ENCODE measurements at places on chromosomes 11 and 22. TPM values are rescaled to one million over a fixed set of nuclear protein-coding genes. Genes with fewer than 3 reads are reported as not detected.

GRCh38 chr11:15276621-15277020 lies 161.9 kb downstream of the INSC start:
- no peak for DNase-seq

DNA sequence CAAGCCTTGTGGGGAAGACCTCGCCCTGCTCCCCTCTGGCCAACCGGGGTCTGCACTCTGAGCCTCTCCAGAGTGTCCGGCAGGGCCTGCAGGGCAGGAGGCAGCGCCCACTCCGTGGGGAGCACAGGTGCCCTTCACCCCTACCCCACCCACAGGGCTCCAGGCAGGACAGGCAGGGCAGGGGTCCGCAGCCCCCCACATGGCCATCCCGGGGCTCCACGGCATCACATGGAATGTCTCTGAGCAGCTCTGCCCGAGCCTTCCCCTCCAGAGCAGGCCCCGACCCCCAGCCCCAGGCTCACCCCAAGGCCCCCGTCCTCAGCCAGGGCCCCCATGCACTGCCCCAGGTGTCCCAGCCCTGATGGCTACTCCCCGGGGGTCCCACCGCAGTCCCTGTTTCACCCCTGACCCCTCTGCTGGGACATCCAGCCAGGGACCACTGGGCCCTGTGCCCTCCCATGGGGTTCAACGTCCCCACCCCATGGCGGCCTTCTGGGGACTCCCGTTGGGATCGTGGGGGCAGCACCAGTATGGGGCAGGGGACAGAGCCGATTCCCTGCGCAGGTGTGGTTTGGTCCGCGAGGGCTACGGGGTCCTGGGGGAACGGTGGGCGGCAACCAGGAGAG lies 77.7 kb downstream of the BRD1 start:
- DNase-seq: no peak

GRCh38 chr11:127490896-127491295 lies 490.3 kb upstream of the KIRREL3 start:
- DNase-seq: no peak

GRCh38 chr11:100575860-100576717 lies 111.0 kb upstream of the ARHGAP42 start:
- DNase-seq: no peak

DNA sequence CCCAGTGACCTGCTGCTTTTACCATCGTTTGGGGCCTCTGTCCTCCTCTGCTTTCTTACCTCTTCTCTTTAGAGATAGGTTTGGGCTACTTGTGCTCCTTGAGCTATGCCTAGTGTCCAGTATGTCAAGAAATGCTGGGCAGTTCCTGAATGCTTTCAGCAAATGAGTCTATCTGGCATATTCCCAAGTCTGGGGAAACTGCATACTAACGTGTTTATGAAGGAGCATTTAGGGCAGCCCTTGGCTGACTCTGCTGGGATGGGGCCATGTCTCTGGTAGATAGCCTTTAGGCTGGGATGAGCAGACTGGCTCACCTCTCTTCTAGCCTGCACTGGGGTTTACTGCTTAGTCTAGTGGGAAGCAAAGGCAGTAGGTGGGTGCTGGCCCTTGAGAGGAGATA lies 43.7 kb upstream of the SUSD2 start:
- no peak for DNase-seq

GRCh38 chr11:27357250-27357649 lies 5.8 kb downstream of the CCDC34 start:
- no peak for DNase-seq

GRCh38 chr11:45250035-45250718 lies 36.0 kb downstream of the SYT13 start:
- DNase-seq: no peak

- no peak for DNase-seq
These were observed 29.4 kb upstream of the CTTN start for GRCh38 chr11:70368961-70369360.

GRCh38 chr22:38774496-38775166 lies 18.8 kb upstream of the SUN2 start:
- no peak for DNase-seq

- no peak for DNase-seq
These were observed 140.2 kb upstream of the SESN3 start for GRCh38 chr11:95371153-95371552.

GRCh38 chr11:118319337-118319707 lies 14.8 kb downstream of the CD3E start:
- no peak for DNase-seq

DNA sequence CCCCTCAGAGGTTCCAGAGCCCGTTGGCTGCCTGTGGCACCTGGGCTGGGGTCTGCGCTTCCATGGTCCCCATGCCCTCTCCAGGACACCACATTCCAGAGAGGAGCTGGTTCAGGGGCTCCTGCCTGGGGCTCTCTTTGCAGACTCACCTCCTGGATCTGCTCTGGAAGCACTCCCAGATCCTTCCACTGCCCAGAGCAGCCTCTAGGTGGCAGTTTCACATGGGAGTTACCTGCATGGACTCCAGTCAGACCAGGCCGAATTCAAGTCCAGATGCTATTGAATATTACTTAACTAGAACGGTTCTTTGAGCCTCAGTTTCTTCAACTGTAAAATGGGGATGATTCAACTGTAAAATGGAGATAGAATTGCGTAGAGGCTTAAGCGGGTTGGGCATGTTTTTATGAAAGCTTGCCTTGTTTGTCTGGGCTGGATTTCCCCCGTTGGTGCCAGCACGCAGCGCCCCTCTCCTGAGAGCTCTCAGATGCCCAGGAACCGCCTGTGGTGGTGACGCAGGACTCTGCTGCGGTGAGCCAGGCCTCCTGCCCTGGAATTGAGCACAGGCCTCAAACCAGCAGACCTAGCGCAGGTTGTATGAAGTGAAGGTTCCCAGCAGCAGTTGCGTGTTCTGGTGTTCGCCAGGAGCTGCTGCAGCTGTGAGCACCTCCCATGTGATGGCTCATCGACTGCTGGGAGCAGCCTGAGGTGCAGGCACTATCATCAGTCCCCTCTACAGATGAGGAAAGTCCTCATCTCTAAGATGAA lies 44.2 kb downstream of the LMO1 start:
- DNase-seq: peak; percentile 24

DNA sequence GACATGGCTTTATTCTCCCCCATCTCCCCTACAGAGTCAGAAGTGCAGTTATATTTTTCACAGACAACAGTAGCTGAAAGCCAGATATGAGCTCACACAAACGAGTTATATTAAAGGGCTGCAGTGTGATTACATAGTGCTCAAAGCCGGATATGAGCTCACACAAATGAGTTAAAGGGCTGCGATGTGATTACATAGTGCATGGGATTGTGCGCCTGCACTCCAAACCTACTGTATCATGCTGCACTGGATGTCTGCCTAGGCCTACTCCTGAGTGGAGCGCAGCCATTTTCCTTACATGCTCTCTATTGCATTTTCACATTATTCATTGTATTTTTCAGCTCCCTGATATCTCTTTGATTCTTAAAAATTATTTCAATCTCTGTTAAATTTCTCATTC lies 414.6 kb upstream of the LARGE1 start:
- no peak for DNase-seq

- no peak for DNase-seq
These were observed 30.7 kb downstream of the SLC22A25 start for GRCh38 chr11:63212742-63213141.

DNA sequence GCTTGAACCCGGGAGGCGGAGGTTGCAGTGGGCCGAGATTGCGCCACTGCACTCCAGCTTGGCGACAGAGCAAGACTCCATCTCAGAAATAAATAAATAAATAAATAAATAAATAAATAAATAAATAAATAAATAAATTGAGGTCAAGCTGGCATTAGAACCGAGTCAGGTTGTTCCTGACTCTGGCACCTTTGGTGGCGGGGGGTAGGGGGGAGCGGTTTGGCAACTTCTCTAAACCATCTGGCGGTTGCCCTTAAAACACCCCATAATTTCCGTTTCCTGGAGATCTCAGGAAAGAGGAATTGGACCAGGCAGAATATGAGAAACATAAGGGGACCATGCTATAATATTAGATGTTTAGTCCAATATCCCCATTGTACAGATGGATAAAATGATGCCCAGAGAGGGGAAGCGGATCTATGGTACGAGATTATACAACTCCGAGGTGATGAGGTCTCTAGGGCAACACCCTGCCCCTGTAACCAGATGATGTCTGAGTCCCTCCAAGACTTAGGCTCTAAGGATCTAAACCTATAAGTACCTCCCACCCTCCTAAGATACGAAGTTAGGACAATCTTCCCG lies 785 bp downstream of the CLPB start:
- DNase-seq: peak; percentile 55

DNA sequence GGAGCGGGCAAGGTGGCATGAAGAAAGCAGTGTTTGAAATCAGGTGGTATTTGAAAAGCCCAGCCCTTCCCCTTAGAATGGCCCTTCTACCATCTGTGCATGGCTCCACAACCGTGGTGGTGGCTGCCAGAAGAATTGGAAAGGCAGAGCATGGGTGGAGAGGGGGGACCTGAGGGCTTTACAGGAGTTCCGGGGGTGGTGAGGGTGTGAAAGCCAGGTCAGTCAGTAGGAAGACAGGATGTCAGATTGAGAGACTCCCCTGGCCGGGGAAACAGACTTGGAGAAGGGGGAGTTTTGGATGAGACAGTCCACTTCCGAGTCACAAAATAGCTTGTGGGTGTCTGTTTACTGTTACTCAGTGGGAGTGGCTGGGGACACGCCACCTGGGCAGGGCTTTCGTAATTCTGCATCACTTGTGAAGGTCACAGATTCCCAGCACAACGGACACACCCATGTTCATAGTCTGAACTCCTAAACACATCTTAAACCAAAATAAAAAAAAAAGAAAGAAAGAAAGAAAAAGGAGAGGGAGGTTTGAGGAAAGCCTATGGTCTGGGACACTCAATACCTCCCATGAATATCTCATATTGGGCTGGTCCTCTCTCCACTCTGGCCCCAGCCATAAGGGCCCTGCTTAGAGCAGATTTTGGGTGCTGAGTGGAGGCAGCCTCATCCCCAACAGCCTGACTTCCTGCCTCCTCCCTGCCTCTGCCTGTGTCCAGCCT lies 24.4 kb upstream of the SMIM35 start:
- DNase-seq: no peak

- DNase-seq: no peak
These were observed 182.7 kb upstream of the SNX19 start for GRCh38 chr11:131099013-131099412.

GRCh38 chr11:109439684-109440083 lies 17.7 kb downstream of the C11orf87 start:
- DNase-seq: no peak

DNA sequence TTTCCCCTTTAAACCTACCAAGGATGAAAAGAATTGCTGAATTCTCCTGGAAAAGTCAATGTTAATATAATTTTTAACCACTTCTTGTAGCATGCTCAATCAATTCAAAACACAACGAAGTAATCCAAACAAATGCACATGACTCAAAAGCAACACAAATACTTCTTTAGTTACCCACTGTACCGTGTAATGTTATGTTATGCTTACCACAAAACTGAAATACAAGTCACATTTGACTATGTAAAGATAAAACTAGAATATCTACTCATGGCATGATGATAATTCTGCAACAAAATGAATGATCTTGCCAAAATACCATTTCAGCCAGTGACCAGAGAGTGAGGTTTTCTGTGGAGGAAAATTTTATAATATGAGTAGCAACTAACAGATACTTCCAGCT lies 587.0 kb downstream of the DLG2 start:
- no peak for DNase-seq

GRCh38 chr22:41911001-41911611 lies 3.8 kb downstream of the SHISA8 start:
- DNase-seq: no peak

DNA sequence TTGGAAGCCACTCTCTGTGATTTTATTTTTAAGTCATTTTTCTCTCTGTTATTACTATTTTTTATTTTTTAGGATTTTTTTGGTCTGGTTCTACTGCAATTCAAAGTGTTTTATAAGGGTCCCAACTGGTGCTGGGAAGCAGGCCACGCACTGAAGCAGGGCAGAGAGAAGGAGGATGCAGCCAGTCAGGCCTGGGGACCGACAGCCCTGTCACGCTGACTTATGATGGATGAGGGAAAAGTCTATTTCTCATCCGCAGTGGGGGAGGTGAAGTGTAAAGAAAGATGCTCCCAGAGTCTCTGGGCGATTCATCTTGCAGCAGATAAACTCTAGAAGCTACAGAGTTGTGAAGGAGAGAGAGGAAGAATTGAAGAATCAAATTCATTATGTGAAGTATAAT lies 191.6 kb downstream of the NTM start:
- DNase-seq: no peak

DNA sequence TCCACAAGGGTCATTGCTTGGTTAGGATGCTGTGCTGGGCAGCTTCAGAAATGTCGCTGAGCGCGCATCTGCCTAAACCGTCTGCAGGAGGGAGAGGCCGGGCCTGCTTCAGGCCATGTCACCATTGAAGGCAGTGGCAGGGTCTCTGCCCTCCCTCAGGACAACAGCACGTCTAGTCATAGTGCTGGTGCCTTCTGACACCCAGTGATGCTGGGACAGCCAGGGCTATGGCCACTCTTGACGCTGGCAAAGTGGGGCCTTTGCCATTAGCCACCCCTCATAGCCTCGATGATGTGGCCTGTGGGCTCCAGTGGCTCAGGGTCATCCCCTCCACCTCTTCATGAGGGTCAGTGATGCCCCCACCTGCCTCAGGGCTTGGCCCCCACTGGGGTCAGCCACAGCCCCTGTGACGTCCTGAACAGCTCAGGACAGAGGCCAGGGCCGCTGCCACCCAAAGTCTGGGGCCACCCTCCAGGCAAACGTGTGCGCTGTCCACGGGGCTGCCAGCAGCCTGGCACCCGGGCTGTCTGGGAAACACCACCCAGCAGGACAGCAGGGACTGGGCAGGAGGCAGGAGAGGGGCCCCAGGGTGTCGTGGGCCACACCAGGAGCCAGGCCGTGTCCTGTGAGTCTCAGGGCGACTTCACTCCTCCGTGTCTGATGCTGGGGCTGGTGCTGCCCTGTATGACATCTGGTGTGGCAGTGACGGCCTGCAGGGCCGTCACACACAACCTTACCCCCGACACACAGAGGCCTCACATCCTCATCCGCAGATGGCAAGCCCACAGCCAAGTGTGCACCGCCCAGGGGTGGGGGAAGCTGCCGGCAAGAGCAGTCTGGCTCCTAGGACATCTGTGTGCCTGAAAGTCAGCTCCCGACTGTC lies 42.5 kb downstream of the CERK start:
- peak; percentile 45 for DNase-seq

GRCh38 chr11:8081591-8082250 lies 710 bp downstream of the TUB start:
- DNase-seq: no peak

DNA sequence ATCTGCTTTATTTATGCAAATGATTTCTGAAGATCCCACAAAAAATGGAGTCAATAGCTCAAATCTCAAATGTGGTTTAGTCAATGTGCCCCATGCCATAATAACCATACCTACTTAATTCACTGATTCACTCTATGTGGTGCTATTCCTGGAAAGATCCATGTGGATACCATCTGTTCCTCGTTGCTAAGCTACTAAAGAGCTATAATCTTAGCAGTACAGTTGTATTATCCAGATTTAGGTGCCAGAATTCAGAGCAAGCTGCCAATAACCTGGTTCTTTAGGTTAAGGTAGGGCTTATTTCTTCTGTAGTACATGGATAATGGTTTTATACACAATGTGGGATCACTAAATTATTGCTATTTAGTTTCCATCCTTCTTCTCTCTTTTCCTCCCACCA lies 974.7 kb upstream of the CCDC90B start:
- no peak for DNase-seq

CSF2RB gene
- 30.1 TPM for total RNA-seq

TRIM6 gene
- total RNA-seq: 3.7 TPM

EIF3F gene
- total RNA-seq: 201 TPM

UCP2 gene
- total RNA-seq: 83.5 TPM

OR2AG1 gene
- not detected for total RNA-seq

CCDC116 gene
- 0.41 TPM for total RNA-seq

GGA1 gene
- 64.8 TPM for total RNA-seq

DRD2 gene
- total RNA-seq: not detected

SCUBE2 gene
- total RNA-seq: 7.1 TPM

DSCAML1 gene
- 0.95 TPM for total RNA-seq
